AG08395 (cell line): ENCODE measurements at places on chromosomes 5 and 9.

DNA sequence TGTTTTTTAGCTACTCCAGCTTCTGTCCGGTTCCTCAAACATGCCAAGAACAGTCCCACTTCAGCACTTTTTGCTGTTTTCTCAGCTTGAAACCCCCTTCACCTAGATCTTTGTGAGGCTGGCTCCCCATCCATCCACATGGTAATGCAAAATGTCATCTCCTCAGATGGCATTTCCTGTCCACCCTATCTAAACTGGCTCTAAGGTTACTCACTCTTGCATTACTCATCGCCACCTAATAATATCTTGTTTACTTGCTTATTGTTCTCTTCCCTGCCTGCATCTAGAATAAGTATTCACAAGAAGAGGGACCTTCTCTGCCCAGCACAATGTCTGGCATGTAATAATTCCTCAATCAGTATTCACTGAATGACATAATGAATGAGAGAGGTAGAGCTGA, 220.1 kb downstream of the FAM114A2 start:
- DNase-seq: peak; percentile 31

DNA sequence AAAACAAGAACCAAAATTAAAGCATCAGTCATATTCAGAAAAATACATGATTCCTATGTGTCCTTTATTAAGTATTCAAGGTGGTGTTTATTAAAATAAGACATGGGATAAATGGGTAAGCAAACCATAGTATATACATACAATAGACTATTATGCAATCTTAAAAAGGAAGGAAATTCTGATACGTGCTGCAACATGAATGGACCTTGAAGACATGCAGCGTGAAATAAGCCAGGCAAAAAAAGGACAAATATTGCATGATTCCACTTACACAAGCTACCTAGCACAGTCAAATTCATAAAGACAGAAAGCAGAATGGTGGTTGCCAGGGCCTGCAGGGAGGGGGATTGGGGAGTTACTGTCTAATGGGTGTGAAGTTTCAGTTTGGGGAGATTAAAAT, 127.7 kb downstream of the DMAC1 start:
- no peak for DNase-seq

GRCh38 chr9:130341839-130342713, 76.5 kb downstream of the HMCN2 start:
- no peak for DNase-seq

DNA sequence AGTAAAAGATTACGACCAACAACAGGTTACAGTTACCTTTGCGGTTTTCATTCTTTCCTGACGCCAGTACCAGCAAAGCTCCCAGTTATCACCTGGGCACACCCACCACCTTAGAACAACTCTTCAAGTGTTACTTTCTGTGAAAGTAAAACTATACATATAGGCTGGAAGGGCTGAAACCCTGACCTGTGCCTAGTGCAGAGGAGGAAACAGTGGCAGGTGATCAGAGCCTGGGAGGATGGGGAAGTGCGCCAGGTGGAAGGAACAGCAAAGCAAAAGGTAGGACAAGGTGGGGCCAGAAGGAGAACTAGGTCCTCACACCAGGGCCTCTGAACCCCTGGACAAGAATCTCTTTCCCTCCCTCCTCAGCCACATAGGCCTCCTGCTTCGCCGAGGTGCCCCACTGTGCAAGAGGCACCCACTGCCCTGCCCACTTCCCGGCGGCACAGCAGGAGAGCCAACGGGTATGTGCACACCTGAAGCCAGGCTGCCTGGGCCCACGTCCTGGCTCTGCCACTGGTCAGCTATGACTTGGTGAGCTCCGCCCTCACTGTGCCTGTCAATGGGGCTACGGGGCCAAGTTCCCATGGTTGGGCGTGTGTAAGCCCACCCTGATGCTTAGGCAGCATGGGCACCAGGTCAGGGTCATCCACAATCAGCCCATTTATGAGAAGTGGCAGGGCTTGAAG, 26.9 kb downstream of the BICD2 start:
- no peak for DNase-seq

- no peak for DNase-seq
These were observed 21.4 kb downstream of the MEGF10 start for GRCh38 chr5:127311781-127312525.

DNA sequence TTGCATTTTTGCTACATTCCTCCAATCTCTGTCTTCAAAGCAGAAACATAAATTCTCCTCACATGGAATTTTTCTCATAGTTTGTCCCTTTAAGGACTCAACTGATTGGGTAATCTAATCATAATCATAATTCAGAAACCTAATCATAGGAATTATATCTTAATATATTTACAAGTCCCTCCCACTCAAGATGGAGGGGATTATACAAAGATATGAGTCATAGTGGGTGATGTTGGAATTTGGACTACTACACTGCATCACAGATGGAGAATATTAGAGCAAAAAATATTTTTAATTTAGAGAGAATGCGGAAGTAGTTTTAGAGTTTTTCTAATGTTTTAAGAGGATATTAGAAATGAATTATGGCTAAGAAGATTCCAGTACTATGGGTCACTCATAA, 1034.0 kb downstream of the DTWD2 start:
- peak; percentile 15 for DNase-seq

- DNase-seq: peak; percentile 59
These were observed 43.1 kb downstream of the NDFIP1 start for GRCh38 chr5:142151436-142152383.

- DNase-seq: no peak
These were observed 379.6 kb downstream of the MLLT3 start for GRCh38 chr9:20242510-20243189.

DNA sequence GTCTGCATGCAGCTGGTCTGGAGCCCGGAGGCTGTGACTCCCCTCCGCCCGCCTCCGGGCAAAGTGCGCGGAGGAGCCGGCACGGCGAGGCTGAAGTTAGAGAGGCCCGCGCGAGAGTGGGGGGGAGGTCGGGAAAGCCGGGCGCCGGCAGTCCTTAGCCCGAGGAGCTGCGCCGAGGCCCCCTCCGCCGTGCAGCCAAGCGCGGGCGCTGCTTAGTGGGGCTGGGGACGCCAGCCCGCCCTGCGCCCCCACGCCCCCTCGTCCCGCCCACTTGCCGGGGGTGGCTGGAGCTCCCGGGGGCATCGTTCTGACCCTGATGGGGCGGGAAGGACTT, 403 bp downstream of the NINJ1 start:
- DNase-seq: peak; percentile 89

- no peak for DNase-seq
These were observed 4.7 kb downstream of the MAN2A1 start for GRCh38 chr5:109694451-109694891.

- no peak for DNase-seq
These were observed 16.9 kb downstream of the TLE4 start for GRCh38 chr9:79588488-79589223.

DNA sequence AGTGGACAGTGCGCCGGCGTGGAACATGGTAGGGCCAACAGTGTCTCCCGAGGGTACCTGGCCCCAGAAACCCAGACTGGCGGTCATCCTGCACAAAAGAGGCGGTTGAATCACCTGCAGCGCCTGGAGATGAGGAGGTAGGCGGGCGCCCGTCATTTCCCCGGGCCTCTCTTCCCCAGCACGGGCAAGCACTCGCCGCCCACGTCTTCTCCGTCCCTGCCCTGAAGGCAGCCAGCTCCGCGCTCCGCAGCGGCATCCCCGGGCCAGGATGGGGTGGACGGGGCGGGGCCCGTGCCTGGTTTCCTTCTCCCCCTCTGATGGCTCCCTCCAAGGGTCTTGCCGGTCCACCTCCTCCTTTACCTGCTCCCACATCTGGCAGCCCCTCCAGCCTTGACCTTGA, 27.1 kb upstream of the N4BP3 start:
- DNase-seq: no peak

- no peak for DNase-seq
These were observed 137.9 kb downstream of the TMEM38B start for GRCh38 chr9:105832096-105832710.

DNA sequence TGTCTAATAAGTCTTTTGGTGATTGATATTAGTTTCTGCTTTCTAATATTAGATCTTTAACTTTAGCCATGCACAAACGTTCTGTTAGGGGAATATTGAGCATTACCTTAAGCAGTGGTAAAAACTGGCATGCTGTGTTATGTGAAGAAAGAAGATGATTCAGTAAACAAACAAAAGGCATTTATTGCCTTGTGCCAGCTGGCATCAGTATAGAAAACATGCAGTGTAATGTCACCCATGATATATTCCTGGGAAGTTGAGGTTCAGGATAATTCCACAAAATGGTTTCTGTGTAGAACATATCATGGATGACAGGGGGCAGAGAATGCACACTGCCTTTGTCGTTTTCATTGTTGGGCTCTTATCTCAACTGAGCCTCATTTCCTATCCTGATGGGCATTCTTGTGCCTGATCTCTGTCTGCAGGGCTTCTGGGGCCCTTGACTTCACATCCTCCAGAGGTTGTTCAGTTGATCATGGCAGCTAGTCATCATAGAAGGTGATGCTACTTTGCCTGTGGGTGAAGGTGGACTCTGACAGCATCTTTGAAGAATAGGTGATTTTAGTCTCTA, 24.2 kb downstream of the LRRTM2 start:
- no peak for DNase-seq

DNA sequence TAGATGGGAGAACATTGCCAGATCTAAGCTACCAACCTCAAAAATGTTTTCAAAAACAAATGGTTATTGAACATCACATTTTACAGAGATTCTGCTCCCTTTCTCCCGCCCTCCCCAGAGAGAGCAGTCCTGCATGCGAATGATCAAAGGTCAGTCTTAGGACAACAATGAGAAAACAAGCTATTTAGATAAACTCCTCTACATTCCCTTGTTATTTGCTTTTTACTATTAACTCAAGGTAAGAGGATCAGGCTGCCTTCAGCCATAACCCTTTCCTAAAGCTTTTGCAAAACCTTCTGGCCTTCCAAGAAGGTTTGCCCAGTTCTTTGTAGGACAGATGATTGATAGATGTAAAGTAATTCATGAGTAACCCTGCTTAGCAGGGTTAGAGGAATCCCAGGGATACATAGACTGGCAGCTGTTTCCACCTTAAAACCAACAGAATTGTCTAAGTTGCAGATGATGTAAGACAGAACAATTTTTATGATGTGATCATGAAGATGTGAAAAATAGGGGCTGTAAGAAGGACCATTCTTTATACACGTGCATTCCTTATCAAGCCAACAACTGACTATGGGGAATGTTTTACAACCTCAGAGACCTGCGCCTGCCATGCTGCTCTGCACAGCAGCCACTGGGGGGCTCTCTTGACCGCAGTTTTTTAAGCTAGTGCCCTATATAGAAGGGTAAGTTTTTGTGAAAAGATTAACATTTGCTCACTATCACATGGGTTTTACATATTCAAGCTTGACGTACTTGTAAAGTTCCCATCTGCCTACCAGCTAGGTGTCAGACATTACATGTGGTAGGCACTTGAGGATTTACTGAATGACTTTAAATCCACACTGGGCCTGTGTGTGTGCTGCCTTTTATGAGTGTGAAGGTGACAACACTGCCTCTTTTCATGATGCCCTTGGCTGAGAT, 2.3 kb upstream of the ZNF782 start:
- DNase-seq: peak; percentile 62

GRCh38 chr5:91219091-91219802, 163.9 kb downstream of the ARRDC3 start:
- DNase-seq: no peak

- no peak for DNase-seq
These were observed 13.7 kb downstream of the HNRNPH1 start for GRCh38 chr5:179609834-179610108.

DNA sequence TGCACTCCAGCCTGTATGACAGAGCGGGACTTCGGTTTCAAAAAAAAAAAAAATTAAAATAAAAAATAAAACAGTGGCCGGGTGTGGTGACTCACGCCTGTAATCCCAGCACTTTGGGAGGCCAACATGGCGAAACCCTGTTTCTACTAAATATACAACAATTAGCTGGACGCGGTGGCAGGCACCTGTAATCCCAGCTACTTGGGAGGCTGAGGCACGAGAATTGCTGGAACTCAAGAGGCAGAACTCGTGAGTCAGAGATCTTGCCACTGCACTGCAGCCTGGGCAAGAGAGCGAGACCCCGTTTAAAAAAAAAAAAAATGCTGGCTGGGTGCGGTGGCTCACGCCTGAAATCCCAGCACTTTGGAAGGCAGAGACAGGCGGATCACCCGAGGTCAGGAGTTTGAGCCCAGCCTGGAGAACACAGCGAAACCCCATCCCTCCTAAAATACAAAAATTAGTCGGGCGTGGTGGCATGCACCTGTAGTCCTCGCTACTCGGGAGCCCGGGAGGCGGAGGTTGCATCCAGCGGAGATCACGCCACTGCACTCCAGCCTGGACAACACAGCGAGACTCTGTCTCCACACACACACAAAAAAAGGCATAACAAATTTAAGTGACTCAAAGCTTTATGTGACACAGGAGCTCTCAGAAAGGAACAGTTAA, 1.5 kb upstream of the NPM1 start:
- no peak for DNase-seq

DNA sequence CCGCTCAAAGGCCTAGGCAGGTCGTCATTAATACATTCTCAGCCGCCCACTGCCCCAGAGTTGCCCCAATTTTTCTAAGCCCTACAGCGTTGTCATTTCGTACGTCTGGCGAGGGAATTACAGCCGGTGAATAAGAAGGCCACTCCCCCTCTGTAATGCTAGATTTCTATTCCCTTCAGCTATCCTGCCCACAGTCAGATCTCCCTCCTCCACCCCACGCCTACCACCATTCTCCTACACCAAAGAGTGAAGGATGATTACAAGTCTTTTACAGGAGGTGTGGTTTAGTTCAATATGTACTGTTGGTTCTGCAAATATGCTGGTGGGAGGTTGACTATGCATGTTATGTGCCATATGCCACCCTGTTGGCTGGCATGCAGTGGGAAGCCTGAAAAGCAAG, 83.7 kb upstream of the SMIM15 start:
- DNase-seq: no peak

- DNase-seq: no peak
These were observed 389.0 kb upstream of the GRIA1 start for GRCh38 chr5:153101235-153102180.

GRCh38 chr5:172769616-172770373, 1.2 kb downstream of the DUSP1 start:
- no peak for DNase-seq

- no peak for DNase-seq
These were observed 11.9 kb downstream of the FYB1 start for GRCh38 chr5:39207345-39208045.

GRCh38 chr5:43702815-43703214, 99.8 kb downstream of the NNT start:
- peak; percentile 51 for DNase-seq

DNA sequence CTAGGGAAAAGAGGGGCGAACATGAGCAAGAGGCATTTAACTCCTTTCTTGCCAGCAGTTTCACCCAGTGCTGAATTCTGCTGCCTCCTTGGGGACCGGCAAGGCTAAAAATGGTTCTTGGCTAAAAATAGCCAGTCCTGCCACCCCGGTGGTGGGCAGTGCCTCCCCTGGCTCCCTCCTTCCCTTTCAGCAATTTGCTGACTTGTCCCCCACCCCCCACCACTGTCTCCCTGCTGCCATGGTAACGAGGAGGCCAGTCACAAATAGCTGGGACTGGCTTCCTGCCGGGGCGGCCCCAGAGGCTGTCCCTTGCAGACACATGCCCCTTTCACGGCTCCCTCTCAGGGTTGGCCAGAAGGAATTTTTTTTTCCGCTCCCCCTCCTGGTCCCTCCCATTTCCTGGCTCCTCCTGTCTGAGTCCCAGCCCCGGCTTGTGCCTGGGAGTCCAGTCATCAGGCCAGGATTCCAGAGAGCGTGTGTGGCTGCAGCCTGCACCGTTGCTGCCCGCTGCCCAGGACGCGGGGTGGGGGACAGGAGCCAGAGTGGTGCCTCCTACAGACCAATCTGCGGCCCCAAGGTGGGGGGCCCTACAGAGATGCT, 130.3 kb downstream of the RGS3 start:
- peak; percentile 97 for DNase-seq

- DNase-seq: peak; percentile 5
These were observed 793.7 kb upstream of the RGMB start for GRCh38 chr5:97979740-97980139.

GRCh38 chr5:142878638-142879037, 108.5 kb downstream of the ARHGAP26 start:
- DNase-seq: no peak
